ENCODE measurements at places on chromosomes 11 and 22.

DNA sequence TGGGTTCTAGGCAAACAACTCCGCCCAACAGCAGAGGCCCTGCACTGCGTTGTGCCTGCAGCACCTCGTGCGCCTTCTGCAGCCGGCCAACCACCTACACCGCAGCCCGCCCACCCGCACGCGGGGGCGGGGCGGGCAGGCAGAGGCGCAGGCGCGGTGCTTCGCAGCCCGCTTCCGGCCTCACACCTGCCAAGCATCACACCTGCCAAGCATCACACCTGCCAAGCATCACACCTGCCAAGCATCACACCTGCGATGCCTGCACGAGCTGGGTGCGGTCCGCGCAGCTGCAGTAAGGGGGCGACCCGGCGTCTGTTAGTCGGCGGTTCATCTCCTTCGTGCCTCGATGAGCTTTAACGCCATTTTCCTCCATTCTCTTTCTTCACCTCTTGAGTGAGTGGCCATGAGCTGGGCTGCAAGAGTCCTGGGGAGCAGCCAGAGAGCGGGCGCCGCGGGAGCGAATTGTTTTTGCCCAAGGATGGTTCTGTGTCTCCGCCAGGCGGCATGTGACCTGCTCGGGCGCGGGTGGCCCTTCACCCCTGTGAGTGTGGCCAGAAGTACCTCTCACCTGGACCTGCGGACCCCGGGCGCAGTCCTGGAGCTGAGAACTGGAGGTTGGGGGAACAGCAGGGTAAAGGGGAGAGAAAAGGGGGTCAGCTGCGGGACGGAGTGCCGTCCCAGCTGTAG lies at the start of gene LDHAL6A:
TSS of gene LDHAL6A (plus strand) at position 171 of the 687 bp plus-strand sequence. CDS start 825 bp downstream, outside the sequence.
- DNase-seq = no peak

DNA sequence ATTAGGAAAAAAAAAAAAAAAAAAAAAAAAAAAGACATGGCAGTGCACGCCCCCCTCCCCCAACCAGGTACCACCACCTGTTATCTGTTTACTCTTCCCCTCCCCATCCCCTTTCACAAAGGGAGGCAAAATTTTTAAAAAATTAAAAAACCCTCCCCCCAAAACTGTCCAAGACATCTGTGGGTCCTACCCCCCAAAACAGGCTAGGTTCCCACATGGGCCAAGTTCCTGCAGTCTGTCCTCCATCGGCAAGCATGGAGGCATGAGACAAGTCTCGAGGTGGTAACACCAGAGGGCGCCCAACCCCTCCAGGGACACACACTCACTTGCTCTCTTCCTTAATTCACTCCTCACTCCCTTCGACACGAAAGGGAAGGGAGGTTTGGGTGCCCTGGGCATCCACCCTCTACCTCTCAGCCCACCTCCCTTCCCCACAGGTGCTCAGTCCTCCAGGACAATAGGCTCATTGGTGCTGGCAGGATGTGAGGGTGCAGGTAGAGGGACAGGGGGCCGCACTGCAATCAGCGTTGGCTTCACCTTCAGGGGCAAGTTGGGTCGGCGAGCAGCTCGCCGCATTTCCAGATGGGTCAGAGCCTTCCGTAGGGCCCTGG lies 2.2 kb upstream of the TUT1 start:
- peak; percentile 39 for DNase-seq

GRCh38 chr11:18563090-18563730 lies 25.3 kb downstream of the UEVLD start:
- no peak for DNase-seq

GRCh38 chr11:113468726-113469345 lies 6.4 kb downstream of the DRD2 start:
- DNase-seq = no peak

GRCh38 chr11:62131170-62131464 lies 7.3 kb downstream of the INCENP start:
- DNase-seq = no peak

GRCh38 chr11:108508653-108509593 lies 10.7 kb upstream of the POGLUT3 start:
- DNase-seq = no peak

- no peak for DNase-seq
These were observed 197.5 kb downstream of the MSANTD4 start for GRCh38 chr11:105824457-105825013.

DNA sequence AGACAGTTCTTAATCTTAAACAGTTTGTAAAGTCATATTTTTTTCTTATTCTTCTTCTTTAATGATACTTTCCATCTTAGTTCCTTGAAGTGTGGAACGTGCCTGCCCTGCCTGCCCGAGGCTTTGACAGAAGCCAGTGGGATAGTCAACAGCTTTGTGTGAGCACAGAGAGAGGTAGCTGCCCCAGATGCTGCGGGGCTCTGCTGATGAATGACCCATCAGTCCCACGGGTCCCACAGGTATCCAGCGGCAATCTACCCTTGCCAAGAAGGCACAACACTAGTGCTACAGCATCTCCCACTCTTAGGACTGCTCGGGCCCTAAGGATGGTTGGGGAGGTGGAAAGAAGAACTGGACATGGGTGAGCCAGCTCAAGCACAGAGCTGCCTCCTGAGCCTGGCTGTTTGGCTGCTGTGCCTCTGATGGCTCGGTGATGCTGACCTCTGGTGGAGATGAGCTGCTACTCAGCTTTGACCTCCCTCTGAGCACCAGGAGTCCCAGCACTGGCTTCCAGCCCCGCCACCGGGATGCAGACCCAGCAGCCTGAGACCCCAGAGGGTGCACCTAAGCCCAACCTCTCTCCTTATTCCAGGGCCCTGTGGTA lies 11.8 kb upstream of the APLNR start:
- peak; percentile 35 for DNase-seq

GRCh38 chr22:25452116-25452700 lies 112.3 kb upstream of the GRK3 start:
- no peak for DNase-seq

DNA sequence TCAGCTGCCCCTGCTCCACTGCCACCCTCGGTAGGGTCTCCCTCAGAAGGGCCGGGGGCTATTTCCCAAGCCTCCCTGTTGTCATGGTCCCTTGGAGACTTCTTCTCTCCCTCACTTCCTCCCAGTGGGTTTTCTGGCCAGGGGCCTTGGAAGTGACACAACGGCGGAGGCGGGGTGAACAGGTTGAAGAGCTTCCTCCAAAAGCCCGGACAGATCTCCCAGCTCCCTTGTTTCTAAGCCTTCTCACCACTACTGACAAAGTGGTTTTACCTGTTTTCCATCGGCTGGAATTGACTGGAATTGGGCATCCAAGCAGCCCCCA lies 14.5 kb downstream of the MYH9 start:
- DNase-seq = no peak

DNA sequence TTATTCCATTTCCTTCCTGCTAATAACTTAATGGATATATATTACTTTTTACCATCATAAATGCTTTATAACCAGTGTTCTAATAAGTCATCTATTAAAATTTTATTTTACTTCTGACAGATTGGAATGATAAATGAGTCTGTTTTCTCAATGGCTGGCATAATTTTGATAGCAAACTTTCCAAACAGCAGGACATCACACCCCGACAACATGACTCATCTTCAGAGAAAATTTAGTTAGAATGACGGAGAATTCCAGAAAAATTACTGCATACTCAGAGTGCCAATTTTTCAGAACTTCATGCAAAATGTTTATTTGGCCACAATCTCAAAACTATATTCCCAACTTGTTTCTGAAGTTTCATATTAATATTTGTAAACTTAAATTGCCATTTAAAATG lies 174.4 kb downstream of the SWAP70 start:
- no peak for DNase-seq

- DNase-seq = no peak
These were observed 29.2 kb upstream of the CHORDC1 start for GRCh38 chr11:90252053-90252452.

DNA sequence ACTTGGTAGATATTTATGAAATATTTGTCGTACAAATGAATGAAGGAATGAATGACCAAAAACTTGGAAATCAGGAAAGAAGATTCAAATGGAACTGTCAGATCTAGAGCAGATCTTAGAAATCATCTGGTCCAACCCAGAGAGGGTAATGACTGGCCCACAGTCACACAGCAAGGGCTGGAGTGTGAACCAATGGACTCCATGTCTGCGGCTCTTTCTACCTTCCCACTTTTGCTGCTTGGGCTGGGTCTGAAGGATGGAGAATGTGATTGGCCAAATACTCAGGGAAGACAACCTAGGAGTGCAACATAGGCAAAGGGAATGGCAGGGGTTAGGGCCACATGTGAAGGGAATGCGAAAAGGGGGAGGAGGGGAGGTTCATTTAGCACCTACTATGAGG lies 5.8 kb upstream of the DGKZ start:
- no peak for DNase-seq

- DNase-seq = no peak
These were observed 137.3 kb downstream of the KCNA4 start for GRCh38 chr11:29879560-29879959.

GRCh38 chr11:32511926-32512325 lies 71.7 kb upstream of the EIF3M start:
- no peak for DNase-seq

DNA sequence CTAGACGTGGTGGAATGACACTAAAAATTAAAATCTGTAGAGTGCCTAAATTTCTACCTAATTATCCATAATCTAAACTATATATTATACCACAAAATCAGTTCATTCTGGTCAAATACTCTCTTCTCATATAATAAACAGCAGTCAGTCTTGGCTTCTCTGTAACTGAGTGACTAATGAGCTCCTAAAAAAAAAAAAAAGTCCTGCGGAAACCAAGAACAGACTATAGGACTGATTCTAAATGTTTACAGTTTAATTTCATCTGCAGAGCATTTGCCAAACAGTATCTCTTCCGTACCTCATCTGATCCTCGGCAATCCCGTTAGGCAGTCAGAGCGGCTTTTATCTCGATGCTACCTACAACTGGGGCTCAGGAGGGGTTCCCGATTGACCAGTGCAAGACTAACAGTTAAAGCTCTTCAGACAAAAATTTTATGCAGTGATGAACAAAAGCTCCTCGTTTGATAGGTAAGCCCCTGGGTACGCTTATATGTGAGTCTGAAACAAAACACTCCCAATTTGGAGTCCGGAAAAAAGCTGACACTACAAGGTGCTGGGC lies 686 bp downstream of the KIF18A start:
- DNase-seq = peak; percentile 14

DNA sequence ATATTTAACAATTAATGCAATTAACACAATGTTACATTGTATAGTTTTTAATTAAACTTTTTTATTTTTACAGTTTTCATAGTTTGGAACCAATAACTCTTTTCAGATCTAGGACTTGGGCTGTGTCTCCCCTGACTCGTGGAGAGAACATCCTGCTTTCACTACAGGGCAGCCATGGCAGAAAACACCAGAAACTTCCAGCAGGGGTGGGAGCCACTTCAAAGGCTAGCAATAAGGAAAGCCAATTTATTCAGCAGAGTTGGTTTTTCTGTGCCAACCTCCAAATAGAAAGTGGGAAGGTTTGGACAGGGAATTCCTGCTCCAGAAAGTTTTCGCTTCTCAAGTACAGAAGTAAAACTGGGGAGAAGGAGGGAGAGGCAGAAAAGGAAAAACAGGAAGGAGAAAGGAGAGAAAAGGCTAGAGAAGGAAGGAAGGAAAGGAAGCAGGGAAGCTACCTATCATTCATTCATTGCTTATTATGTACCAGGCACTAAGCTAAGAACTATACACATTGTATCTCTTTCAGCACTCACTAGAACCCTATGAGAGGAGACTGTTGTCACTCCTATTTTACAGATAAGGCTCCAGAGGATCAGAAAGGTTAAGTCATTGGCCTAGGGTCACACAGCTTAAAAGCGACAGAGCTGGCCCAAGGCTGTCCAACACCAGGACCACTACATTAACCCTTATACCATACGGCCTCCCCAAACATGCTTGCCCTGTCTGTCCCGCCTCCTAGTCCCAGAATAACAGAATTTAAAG lies 54.8 kb upstream of the CREB3L1 start:
- DNase-seq = no peak

DNA sequence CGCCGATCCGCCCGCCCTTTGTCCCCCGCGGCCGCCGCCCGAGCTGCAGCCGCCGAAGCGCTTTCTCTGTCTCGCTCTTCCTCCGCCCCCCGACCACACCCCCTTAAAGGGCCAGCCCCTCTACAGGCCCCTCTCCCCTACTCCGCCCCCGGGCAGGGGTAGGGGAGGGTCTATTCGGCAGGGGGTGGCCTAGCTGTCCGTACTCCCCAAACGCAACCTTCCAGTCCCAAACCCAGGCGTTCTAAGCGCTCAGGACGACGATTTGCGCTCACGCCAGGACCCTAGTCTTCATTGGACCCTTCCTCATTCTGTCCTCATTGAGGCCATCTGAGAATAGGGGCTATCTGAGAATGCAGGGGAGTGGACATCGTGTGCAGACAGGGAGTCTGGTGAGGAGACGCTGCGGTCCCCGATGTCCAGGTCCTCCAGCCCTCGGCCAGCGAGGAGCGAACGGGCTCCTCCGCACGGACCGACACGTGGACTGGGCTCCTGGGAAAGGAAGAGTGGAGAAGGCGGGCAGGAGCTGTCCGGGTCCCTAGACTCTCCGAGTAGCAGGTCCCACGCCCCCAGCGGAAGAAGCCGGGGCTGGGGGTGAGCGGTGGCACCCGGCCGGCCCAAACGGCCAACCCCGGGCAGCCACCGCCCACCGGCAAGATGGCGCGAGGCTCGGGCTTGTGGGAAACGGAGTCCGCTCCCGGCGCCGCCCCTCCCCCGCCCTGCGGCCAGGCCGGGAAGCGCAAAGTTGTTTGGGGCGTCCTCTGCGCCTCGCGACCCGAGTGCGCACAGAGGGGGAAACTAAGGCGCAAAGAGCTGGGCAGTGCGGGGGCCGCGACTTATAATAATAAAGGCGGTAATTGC lies at the start of gene PPP1R14B:
TSS of gene PPP1R14B (minus strand) at position 73 of the 858 bp plus-strand sequence. CDS start 270 bp downstream, outside the sequence.
- peak; percentile 61 for DNase-seq

GRCh38 chr11:2128130-2128510 lies 11.1 kb downstream of the IGF2 start:
- no peak for DNase-seq

DNA sequence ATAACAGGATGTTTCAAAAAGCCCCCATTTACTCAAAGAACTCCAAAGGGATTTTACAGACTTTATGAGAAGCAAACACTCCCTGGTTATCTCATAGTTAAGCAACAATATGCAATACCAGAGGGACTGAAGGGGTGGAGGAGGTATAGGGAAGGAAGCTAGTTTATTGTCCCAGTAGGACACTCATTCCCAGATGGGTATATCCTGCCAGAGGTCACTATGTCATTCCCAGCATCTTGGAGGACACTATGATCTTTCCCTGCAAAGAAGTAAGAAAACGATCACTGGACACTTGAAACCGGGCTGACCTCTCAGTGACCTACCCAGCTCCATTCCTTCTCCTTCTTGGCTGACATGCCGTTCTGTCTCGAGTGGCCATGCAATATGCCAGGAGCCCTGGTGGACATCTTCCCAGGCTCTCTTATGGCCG lies 114.5 kb downstream of the NAT10 start:
- DNase-seq = no peak

- DNase-seq = no peak
These were observed 10.6 kb downstream of the LRRC55 start for GRCh38 chr11:57192316-57192715.

DNA sequence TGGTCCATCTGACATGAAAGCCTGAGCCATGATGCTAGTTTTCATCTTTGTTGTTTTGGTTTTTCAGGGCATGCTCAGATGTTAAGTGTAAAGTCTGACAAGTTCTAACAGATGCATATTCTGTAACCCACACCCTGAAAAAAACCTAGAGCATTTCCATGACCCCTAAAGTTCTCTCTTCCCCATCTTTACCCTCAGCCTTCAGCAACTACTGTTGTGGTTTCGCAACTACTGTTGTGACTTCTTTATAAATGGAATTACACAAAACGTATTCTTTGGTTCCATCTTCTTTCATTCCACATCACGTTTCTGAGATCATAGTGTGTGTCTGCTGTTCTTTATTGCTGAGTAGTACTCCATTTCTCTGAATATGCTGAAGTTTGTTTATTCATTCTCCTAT lies 65.1 kb upstream of the LDLRAD3 start:
- no peak for DNase-seq

- DNase-seq = no peak
These were observed 42.2 kb downstream of the PPFIA1 start for GRCh38 chr11:70312401-70313357.

Measured in DMS153 (cell line).